GM03348 (cell line): ENCODE measurements at places on chromosomes 5 and 9.

GRCh38 chr5:42001673-42002072 is 76.6 kb downstream of the FBXO4 start:
- DNase-seq = no peak

- DNase-seq = no peak
Observed at GRCh38 chr9:99013550-99013949, 69.8 kb downstream of the COL15A1 start.

DNA sequence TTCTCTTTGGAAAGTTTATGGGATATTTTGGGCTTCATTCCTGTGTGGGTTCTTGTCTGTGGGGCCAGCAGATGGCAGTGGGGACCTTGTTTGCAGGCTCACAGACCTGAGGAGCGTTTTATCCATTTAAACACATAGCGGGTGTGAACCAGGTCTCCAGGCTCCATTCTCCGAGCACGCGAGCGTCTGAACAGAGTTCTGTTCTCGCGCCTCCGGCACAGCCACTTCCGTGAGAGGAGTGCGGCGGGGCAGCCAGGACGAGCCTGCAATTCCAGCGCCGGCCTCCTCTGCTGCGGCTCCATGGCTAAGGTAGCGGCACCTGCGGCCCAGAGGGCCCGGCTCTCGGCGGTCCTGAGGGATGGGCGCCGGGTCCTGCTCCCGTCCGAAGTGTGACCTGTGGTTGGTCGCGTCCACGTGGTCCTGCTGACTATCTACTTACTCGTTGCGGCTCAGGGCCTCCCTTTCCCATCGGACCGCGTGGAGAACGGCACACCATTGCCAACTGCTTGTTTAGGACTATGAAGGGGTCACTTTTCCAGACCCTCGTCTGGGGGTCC is 7.3 kb downstream of the NRARP start:
- no peak for DNase-seq

DNA sequence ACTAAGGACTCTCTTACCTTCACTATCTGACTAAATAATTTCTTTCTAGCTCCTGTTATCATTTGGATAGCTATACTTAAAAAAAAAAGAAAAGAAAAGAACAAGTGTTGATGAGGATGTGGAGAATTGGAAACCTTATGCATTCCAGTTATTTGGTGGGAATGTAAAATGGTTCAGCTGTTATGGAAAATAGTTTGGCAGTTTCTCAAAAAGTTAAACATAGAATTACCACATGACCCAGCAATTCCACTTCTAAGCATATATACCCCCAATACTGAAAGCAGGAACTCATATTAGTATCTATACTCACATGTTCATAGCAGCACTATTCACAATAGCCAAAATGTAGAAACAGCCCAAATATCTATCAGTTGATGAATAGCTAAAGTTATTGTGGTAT is 61.1 kb downstream of the GNA14 start:
- no peak for DNase-seq

- DNase-seq = no peak
Observed at GRCh38 chr9:74609671-74610405, 112.7 kb downstream of the RORB start.

- DNase-seq = no peak
Observed at GRCh38 chr5:173003360-173003759, 19.8 kb downstream of the ATP6V0E1 start.

GRCh38 chr9:68584189-68585033 is 43.7 kb upstream of the TMEM252 start:
- peak; percentile 94 for DNase-seq

- no peak for DNase-seq
Observed at GRCh38 chr5:167964529-167964928, 326.9 kb upstream of the WWC1 start.

DNA sequence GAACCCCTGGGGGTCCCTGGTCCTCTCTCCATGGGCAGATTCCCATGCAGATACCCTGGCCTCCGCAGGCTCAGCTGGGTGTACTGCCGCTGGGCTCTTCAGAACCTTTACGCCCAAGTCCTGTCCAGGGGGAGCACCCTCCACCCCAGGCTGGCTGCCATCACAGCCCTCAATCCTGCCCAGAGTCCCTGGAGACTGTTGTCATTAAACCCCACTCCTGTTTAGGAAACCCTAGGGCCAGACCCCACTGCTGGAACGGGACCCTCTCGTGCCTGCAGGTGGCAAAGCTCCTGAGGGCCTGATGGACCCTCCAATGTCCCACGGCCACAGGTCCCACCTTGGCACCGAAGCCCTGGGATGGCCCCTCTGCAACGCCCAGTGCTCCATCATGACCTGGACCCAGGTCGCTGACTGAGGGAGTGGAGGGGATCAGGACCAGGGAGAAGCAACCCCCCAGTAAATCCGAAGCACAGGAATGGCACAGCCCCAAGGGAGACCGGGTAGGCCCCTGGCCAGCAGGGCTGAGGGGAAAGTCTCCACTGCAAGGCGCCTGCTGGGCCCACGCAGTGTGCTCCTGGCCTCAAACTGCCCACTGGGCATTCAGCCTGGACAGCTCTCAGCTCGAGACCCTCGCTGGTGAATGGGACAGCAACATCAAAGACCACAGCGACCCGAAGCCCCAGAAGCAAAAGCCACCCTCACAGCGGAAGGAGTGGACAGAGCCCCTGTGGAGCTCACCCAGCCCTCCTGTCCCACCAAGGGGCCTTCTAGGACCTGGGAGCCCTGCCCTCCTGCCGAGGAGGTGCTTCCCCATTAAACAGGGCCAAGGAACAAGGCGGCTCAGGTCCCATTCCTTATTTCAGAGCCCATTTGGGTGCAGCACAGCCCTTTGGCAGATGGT is 8.3 kb downstream of the ZDHHC11B start:
- DNase-seq = no peak

- DNase-seq = no peak
Observed at GRCh38 chr5:160398806-160399205, 1.0 kb downstream of the FAM200C start.

DNA sequence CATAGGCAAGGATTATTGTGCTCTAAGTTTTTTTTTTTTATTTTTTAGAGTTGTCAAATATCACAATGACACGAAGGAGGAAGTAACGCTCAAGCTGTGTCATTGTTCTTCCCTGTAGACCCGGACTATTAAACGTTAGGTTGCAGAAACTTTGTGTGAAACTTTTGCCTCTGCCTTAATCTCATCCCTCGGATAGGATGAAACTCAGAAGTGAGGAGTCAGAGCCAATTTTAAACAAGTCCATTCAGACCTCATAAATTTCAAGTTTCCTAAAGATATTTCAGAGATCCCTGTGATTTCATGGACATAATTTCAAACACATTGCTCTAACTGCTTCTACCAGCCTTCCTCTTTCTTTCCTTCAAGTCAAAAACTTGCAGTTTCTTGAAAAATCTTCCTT is 98.7 kb upstream of the C6 start:
- DNase-seq = no peak

DNA sequence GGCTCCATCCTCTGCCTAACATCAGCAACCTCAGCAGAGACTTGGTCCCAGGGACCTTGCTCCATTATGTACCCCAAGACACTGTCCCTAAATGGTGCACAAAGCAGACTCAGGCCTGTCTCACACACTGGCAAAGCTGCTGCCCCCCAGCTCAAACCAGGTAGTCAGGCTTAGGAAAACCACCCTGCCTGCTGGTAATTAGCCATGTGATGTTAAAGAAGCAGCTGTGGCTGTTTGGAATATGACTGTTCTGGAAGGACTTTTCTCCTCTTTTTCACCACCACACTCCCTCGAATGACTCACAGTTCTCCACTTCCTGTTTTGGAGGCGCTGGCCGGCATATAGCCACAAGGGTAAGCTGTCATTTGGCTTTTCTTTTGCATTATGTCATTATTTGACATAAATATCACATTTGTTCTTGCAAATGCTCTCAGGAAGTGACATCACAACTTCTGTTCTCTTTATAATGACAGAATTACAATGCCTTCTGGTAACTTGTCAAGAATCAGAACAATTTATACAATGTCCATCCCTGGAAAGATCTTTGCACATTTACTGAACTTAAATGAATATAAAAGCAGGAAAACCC is 113.9 kb downstream of the SUSD1 start:
- DNase-seq = peak; percentile 87

DNA sequence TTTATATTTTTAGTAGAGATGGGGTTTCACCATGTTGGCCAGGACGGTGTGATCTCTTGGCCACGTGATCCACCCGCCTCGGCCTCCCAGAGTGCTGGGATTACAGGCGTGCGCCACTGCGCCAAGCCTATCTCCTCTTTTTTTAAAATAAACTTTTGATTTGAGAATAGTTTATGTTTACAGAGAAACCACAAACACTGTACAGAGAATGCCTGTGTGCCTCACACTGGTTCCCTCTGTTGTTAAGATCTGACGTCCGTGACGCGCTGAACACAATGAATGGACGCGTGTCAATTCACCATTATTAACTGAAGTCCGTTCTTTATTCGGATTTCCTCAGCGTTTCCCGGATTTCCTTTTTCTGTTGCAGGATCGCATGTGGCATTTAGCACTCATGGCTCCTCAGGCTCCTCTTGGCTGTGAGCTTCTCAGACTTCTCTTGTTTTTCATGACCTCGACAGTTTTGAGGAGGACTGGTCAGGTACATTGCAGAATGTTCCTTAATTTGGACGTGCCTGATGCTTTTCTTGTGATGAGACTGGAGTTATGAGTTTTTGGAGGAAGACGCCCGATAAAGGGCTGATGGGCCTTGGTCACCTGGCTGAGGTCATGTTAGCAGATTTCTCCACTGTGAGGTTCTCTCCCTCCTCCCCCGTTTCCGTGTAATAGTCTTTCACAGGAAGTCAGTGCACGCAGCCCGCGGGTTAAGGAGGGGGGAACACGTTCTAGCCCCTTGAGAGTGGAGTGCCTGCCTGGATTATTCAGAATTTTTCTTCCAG is 69.6 kb downstream of the ANKRD33B start:
- no peak for DNase-seq

- no peak for DNase-seq
Observed at GRCh38 chr9:113798062-113799030, 77.8 kb upstream of the ZNF618 start.

GRCh38 chr5:153543288-153543687 is 52.8 kb downstream of the GRIA1 start:
- DNase-seq = no peak

GRCh38 chr5:57303985-57304384 is 130.1 kb downstream of the GPBP1 start:
- DNase-seq = no peak

- no peak for DNase-seq
Observed at GRCh38 chr5:176625966-176626875, 4.1 kb downstream of the SNCB start.

- DNase-seq = no peak
Observed at GRCh38 chr5:136296846-136297245, 68.5 kb downstream of the TRPC7 start.

DNA sequence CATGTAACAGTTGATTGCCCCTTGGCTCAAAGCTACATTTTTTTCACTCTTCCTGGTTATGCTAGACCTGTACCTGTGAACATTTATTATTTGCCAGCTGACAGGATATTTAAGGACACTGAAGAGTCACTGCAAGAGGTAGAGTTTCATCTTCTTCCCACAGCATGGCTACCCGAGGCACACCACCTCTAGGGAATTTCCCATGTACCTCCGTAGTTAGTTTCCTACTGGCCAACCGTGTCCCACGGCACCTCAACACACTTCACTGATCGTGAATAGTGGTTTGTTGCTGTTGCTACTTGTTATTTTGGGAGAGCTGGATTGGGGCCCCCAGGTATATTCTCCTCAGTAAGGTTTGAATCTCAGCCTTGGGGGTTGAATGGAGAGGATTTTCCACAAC is 648.6 kb downstream of the SEMA5A start:
- no peak for DNase-seq

DNA sequence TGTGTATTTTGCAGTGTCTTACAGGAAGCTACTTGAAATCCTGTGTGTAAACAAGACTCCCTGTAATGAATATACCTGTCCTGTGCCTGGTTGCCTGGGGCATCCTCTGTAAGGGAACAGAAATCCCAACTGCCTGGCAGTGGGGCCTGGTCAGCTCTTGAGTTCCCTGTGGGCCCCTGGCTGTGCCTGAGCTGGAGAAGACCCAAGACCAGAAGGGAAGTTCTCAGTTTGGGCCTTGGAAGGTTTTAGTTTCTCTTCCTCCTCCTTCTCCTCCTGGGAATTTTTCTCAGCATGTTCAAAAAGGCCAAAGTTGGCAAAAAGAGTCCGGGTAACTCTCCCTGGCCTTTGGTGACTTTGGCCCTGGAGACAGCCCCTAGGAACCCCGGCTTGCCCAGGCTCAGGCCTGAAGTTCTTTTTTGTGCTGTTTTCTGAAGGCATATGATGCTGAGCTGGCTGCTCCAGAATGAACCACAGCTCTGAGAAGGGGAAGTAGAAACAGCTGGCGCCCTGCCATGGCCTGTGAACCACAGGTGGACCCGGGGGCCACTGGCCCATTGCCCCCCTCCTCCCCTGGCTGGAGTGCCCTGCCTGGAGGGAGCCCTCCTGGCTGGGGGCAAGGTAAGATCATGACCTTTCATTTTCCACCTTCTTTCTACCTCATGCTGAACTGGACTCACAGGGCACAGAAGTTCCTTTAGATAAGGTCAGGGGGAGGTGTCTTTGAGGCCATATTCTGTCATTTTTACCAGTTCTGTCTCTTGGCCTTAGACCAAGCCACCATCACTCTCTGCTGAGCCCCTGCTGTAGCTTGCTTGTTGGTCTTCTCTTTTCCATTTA is 5.8 kb downstream of the TMEM268 start:
- DNase-seq = no peak

DNA sequence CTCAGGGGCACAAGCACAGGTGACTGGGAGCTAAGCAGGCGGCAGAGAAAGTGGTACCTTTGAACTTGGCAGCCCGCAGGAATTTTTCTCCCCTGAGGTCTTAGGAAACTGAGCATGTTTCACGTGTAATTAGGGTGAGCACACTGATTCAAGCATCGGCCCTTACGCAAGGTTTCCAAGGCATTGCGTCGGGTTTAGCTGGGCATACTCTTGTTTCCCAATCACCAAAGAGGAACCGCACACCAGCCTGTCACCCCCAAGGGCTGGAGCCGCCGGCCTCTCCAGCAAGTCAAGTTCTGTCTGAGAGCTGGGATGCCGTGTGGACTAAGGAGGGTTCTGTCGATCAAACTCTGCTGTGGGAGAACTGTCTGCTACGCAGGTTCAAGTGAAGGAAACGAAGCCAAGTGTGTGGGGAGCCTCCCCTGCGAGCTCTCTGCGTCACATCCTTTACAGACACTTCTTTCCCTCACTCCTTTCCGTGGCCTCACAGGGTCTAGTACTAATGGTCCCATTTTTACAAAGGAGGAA is 53.0 kb downstream of the ERGIC1 start:
- DNase-seq = no peak

- no peak for DNase-seq
Observed at GRCh38 chr9:8736805-8737204, 937.2 kb upstream of the DMAC1 start.
